ENCODE measurements at places on chromosomes 1 and 21. TPM values are rescaled to one million over a fixed set of nuclear protein-coding genes. Genes with fewer than 3 reads are reported as not detected.

DNA sequence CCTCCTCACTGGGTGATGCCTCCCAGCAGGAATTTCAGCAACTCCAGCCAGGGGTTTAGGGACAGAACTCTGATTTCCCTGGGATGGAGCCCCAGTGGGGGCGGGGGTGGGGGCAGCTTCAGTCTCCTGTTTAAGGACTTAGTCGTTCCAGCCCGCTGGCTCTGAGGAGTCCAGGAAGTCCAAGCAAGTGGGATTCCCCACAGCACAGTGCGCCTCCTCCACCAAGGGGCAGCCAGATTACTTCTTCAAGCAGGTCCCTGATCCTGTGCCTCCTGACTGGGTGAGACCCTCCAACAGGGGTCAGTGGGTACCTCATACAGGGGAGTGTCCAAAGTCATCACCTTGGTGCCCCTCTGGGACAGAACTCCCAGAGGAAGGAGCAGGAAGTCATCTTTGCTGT, 1438.4 kb upstream of the B3GALT2 start:
- no peak for DNase-seq

DNA sequence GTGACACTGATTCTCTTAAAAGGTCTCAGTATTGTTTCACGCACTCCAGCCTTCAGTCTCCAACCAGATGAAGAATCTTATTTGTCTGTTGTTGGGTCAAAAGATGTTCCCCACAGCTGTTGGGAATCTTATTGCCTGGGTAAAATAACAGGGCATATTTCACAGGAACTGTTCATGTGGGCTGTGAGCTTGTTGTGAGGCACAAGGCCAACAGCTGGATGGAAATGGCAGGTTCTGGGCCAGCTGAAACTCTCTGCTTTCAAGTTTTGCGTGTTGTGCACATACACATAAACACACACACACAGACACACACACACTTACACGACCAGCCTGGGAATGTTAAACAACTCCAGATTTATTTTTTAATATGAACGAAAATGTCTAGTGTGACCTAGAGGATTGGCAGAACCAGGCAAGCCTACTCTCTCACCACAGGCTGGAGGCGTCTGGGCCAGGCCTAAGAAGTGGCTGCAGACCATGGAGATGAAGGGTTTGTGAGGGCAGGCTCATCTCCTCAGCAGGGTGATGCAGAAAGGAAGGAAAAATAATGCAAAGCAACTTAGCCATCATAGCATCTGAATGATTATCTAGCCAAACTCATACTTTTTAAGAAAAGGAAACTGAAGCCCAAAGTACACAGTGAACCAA, 357.0 kb downstream of the TTLL7 start:
- DNase-seq, result no peak

GRCh38 chr1:31019401-31019800, 46.1 kb downstream of the PUM1 start:
- DNase-seq, result no peak

GRCh38 chr1:42951588-42951987, 7.1 kb downstream of the SLC2A1 start:
- DNase-seq, result no peak

DNA sequence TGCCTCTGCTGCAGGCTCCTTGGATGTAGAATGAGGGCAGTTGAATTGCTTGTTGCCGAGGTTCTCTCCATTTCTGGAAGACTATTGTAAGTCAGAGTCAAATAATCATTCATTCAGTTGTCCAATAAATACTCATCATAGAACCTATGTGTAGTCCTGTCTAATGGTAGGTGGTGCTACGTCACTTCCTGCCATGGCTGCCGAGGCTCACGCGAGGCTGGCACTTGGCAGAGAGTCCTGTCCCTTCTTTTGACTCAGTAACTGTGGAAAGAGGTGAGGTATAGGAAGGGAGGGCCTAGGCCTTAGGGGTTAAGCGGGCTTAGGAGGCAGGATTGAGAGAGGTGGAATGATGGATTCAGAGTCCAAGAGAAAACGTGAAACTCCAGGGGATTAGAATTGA, 9.7 kb downstream of the ADARB1 start:
- DNase-seq, result no peak

GRCh38 chr1:98035602-98036002, 114.8 kb upstream of the DPYD start:
- DNase-seq, result no peak

GRCh38 chr21:43207043-43207315, 38.2 kb downstream of the CRYAA start:
- DNase-seq, result no peak

DNA sequence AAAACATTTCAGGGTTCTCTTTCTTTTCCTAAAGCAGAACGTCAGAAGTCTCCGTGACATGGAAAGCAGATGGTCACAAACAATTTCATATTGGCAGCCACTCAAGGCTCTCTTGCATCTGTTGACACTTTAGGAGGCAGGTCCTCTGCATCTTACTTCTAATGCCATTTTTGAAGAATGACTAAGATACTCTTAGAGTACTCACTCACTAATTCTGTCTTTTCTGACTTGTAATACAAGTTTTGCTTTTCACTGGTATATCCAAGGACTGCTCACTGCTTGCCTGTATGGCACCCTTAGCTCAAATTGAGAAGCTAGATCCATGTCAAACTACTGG, 68.3 kb downstream of the PRRX1 start:
- DNase-seq, result no peak

DNA sequence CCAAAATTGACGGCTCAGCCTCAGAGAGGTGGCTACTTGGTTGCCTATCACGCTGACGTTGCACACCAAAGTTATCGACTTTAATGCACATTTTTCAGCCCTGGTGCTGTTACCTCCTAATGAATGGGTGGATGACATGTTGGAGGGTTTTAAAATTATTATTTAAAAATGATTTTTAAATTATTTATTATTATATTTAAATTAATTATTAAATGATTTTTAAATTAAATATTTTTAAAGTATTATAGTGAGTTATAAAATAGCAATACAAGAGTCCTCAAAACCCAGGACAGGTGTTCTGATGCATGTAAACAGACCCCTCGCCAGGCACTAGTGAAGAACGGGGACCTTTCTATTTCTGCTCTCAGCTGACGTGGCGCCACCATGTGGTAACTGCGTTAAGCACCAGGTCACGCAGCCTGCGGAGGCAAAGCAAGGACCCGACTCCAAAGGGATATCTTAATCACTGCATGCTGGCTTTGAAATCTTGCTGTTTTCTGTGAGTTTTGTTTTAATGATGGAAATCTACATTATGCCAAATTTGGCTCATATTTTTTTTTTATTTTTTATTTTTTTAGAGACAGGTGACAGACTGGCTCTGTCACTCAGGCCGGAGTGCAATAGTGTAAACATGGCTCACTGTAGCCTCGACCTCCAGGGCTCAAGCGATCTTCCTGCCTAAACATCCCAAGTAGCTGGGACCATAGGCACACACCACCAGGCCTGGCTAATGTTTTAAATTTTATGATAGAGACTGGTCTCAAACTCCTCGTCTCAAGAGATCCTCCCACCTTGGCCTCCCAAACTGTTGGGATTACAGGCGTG, 22.6 kb downstream of the CASP9 start:
- peak; percentile 53 for DNase-seq

GRCh38 chr1:34176830-34177603, at the start of gene C1orf94:
C1orf94 (plus strand) TSS chr1:34176907; CDS start chr1:34177790, 883 bp downstream.
- no peak for DNase-seq

DNA sequence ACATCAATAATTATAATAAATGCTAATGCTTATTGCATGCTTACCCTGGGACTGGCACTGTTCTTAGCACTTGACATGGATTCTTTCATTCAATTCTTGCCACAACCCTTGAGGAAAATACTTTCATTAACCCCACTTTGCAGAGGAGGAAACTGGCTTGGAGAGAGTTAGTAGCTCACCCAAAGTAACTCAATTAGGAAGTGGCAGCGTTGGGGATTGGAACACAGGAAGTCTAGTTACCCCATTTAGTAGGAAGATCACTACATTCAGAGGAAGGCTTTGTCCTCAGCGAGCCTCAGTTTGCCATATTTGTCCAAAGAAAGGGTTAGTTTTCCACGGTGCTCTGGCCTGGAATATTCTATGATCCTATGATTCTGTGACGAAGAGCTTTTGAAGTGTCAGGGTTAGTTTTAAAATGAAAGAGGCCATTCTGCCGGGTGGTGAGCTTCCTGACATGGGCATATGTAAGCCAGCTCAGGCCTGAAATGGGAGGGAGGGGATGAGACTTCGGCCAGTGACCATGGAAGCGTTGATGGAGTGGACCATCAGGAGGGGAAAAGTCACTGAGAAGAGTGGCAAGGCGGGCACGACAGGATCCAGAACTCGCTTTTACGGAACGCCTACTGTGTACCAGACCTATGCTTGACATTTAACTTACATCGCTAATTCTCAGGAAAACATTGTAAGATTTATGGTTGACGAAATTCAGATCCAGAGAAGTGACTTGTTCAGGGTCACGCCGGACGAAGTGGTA, 28.2 kb upstream of the EPB41 start:
- no peak for DNase-seq

- peak; percentile 37 for DNase-seq
Measured at GRCh38 chr1:238690415-238690814, 696.0 kb upstream of the CHRM3 start.

DNA sequence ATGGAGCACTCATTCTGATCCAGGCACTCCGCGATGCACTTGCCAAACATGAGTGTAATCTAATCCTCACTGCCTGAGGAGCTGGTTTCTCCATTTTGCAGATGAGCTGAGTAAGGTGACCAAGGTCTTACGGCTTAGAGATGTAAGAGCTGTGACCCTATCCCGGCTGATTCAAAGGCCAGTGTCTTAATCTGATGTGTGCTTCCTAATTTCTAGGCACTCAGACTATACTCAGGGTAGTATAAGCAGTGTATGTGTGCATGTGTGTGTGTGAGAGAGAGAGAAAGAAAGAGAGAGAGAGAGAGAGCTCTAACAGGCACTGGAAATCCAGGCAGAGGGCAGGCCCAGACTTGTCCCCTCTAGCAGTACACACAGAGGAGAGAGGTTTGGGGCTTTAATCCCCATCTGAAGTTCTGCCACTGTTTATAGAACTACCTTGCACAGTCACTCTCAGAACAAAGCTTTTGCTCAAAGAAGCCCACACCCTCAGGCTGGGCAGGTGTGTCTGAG, 188.2 kb downstream of the ZBTB18 start:
- no peak for DNase-seq

GRCh38 chr1:234322979-234323378, 50.3 kb upstream of the COA6 start:
- DNase-seq, result peak; percentile 25

DNA sequence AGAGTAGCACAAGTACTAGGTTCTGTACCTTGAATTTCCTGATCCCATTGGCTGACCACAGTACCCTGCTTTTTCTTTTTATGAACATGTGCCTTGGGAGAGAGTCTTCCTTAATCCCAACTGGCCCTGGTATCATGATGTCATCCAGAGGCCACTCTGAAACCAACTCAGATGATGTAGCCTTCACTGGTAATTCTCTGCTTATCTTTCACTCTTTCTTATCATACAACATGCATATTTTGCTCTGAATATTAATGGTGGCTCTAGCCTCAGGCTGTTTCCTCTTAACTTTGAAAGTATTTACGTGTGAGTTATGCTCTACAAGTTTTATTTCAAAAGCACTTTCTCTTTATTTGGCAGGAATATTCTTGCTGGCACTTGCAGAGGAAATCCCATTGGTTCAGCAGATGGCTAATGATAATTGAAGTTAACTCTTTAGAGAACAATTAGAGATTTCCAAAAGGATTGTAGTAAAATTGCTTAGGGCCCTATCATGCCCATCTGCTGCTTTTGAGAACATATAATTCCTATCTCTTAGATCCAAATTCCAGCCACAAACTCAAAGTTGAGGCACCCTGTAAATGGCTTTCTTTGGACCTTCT, 86.1 kb downstream of the PTGER3 start:
- no peak for DNase-seq

DNA sequence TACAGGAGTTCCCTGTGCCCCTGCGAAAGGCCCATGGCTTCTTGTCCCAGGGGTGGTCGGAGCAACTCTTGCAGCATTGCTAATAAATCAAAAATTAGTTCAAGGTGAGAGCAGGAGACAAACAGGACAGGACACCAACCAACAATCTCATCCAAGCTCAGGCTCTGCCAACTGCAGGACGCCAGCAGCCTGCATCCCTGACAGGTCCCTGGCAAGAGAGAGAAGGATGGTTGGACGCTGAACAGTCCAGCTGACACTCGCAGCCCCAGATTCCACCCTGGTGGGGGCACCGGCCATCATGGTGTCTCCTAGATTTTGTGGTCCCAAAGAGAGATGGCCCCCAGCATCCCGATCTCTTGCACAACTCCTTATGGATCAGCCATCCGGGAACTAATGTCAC, 142.1 kb upstream of the VAMP3 start:
- no peak for DNase-seq

Gene EVI5
- 3.6 TPM for total RNA-seq

Gene EXTL1
- total RNA-seq, result not detected

Gene METTL13
- 24.0 TPM for total RNA-seq

Gene NCMAP
- not detected for total RNA-seq
